ENCODE measurements at places on chromosomes 2 and 18.

- no peak for DNase-seq
Measured at GRCh38 chr2:107411267-107411666, 415.4 kb upstream of the RGPD4 start.

- DNase-seq = peak; percentile 15
Measured at GRCh38 chr18:69838620-69839411, 108.9 kb downstream of the CD226 start.

DNA sequence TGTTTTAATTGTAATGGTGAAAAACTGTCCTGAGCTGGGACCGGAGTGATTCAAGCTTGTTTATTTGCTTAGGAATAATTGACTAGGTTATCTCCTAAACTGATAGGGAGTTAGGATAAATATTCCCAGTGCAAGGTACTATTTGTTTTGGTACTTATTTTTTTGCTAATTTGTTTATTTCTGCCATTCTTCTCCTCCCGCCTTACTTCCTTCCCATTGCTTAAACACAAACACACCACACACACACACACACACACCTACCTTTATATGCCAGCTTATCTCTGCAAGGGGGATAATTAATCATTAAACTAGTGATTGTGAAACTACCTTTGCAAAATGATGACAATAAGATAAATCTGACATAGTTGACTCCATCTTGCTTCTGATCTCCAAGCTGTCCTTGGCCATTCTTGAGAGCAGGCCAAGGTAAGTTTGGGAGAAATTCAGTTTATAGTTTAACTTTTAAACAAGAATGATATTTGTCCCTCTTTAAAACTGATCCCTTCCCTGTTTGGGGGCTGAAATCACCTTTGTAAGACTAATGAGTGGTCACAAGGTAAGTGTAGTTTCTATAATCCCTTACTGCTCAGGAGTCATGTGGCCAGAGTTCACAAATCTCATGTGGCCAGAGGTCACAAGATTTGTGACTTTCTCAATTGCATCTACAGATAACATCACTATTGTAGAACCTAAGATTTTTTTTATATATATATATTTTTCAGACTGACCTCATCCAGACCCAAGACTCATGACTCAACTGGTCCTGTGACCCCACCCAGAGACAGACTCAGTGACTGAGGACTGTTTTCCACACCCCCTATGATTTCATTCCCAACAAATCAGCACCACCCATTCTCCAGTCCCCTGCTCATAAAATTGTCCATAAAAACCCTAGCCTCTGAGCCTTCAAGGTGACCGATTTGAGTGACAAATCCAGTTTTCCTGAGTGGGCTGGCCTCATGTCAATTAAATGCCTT, 83.1 kb upstream of the LRRTM4 start:
- DNase-seq = no peak

GRCh38 chr2:15107137-15107536, 454.0 kb downstream of the NBAS start:
- no peak for DNase-seq

- no peak for DNase-seq
Measured at GRCh38 chr18:56127322-56128099, 510.9 kb downstream of the TXNL1 start.

- DNase-seq = no peak
Measured at GRCh38 chr18:48607056-48607984, 68.5 kb downstream of the CTIF start.

DNA sequence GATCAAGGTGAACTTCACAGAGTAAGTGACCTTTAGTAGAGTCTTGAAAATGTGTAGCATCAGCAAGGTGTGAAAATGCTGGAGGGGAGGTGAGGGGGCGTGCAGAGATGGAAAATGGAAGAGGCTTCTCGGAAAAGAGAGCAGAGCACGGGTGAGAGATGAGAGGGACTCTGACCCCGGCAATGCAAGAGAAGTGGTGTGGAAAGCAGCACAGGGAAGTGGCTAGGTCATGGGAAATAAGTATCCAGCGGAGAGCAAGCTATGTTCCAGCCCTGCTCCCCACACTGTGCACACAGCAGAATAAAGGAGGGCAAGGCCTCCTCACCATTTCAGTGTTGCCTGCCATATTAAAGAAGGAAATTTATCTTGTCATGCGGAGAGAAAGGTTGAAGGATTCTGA, 241.7 kb upstream of the DOK6 start:
- DNase-seq = no peak

GRCh38 chr2:10935366-10935918, 23.7 kb downstream of the KCNF1 start:
- DNase-seq = no peak

DNA sequence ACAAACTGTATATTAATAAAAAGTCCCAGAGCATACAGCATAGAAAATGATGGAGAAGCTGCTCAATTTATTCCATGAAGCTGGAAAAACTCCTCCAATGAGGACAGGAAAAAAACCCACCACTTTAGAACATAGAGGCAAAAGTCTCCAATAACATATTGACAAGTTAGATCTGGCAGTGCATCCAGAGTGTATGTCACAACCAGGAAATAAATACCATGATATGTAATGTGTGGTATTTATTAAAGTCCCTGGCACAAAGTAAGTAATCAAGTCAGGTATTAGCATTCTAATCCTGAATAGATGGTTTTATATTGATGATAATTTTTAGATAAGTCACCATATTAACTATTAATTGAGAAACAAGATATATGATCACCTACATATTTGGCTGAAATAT, 427.3 kb upstream of the HS6ST1 start:
- no peak for DNase-seq

- no peak for DNase-seq
Measured at GRCh38 chr18:68219274-68219673, 495.6 kb downstream of the TMX3 start.

GRCh38 chr2:106020032-106020431, 174.1 kb downstream of the UXS1 start:
- no peak for DNase-seq

DNA sequence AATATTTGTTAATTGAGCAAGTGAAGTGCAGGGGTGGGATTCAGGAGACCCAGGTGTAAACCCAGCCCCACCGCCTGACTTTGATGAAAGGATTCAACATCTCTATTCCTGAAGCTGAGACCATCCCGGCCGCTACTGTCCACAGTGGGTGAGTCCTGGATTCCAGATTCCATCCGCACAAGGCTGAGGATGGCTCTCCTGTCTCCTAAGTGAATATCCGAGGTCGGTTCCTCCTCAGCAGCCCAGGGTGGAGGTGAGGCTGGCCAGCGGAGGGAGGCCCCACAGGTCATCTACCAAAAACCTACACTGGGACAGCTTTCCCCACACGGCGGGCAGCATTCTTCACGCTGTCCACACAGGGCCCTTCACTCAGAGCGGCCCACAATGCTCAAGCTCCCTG, 57.6 kb downstream of the ACKR3 start:
- no peak for DNase-seq

GRCh38 chr2:112004253-112004645, 50.8 kb upstream of the TMEM87B start:
- DNase-seq = no peak

DNA sequence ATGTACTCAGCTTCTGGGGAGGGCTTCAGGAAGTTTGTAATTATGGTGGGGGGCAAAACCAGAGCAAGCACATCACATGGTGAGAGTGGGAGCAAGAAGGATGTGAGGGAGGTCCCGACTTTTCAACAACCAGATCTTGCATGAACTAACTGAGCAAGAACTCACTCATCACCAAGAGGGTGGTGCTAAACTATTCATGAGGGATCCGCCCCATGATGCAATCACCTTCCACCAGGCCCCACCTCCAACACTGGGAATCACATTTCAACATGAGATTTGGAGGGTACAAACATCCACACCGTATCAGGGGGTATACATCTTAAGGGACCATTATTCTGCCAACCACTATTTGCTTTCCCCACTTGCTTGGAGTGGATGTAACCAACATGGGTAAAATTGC, 209.6 kb upstream of the HNRNPA3 start:
- no peak for DNase-seq

- no peak for DNase-seq
Measured at GRCh38 chr2:239114119-239114581, 266.3 kb downstream of the TWIST2 start.

DNA sequence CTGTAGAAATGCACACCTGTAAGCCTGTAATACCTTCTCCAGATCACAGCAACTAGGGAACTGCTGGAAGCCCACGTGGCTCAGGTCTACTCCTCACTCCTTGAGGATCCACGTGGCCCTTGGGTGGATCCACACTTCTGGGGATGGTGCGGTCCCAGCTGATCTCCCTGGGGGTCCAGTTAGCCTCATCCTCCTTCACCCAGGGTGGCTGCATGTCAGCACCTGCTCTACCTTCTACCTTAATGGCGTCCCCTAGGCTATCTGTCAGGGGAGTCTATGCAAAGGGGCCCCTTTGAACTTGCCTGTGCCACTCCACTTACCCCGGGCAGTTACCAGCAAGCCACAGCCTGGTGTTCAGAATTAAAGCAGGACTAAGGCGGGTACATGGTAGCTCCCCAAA, 284.7 kb downstream of the MYCN start:
- DNase-seq = no peak

- DNase-seq = peak; percentile 30
Measured at GRCh38 chr18:77765468-77765867, 515.8 kb downstream of the GALR1 start.

DNA sequence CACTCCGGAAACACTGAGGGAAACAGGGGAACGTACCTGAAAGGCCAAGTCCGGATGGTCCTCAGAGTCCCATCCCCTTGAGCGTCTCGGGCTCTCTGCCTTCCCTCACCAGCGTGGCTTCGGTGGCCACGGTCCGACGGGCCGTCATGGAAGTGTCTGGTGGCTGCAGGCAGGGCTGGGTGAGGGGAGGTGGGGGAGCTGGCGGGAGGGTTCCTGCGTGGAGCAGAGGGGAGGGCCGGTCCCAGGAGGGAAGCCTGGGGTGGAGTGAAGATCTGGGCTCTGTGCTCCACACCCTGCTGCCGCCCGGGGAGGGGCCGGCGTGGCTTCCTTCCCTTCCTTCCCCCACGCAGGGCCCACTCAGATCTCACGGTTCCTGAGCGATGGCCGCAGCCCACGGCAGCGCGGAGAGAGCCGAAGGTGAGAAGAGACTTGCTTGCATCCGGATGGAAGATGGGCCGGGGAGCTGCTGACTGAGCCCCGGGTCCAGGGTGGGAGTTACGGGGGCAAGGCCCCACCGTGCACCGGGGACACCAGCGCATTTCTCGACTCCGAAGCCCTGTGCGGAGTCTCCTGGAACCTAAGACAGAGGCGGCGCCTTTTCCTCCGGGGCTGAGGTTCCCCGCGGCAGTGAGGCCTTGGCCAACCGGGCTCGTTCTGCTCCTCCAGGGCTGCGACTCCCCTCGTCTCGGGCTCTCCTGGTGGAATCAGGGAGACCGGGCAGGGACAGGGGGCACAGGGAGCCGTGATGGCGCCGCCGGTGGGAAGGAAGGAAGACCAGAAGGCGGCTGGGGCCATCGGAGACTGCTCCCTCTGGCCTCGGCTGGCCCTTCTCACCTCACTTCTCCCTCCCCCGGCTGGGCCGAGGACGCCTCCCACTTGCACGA, 49.1 kb downstream of the KCNF1 start:
- DNase-seq = no peak

- no peak for DNase-seq
Measured at GRCh38 chr2:104923665-104924064, 69.8 kb downstream of the POU3F3 start.

DNA sequence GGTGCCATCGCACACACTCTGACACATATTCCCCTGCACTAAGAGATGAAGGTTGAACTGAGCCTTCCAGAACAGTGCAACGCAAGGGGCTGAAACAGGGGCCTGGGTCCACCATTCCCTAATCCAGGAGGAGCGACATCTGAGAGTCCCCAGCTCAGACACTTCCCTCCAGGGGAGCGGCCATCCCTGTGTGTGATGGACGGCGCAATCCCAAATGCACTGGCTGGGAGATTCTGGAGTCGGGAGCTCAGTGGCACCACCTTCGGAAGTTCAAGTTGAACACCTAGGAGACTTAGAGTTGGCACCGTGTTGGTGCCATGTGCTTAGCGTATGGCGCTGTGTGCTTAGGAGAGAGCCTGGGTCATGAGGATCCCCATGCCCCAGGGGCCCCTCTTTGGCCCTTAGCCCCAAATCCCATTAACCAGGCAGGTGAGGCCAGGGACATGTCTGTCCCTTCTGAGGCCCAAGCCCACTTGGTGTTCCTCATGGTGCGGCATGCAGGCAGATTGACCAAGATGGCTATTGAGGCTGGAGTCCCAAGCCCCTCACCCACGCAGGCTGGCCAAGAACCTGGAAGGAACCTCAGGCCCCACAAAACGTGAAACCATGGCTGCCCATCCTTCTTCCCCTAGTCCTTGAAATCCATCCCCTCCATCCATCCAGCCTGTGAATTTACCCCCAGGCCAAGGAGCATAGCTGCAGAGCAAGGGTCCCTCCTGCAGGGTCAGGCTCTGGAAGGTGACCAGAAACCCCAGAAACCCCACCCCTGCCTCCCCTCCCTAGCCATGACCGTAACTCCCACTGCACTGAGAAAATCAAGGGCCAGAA, 114.1 kb upstream of the OTOS start:
- no peak for DNase-seq

- DNase-seq = no peak
Measured at GRCh38 chr18:13338318-13338717, 119.8 kb downstream of the LDLRAD4 start.

DNA sequence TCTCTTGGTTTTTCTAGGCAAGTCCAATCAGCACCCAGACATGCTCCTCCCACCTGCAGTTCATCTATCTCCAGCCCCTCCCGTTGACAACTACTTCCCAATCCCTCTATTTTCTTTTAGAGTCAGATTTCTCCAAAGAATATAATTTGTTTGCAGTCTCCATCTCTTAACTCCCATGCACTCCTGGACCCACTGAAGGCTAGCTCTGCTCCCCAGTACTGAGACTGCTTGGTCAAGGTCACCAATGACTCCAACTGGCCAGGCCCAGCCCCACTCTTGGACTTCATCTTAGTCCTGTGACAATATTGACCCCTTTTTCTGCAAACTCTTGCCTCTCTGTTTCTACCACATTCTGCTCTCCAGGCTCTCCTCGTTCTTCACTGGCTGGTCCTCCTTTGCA, 62.0 kb downstream of the BCL2L11 start:
- DNase-seq = no peak

DNA sequence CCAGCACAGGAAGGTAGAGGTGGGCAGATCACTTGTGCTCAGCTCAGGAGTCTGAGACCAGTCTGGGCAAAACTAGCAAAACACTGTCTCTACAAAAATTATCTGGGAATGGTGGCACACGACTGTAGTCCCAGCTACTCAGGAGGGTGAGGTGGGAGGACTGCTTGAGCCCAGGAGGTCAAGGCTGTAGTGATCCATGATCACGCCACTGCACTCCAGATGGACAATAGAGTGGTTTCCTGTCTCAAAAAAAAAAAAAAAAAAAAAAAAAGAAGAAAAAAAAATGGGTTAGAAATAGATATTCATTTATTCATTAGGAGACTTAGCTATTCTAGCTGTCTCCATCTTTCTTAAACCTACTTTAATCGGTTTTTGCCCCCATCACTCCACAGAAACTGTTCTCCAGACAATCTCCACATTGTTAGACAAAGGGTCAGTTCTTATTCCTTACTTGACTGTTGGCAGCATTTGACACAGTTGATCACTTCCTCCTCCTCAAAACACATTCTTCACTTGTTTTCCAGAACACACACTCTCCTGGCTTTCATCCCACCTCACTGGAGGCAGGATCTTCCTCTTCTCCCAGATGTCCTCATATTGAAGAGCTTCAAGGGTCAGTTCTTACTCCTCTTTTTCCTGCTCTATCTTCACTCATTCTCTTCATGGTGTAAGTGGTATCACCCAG, 103.1 kb downstream of the DTNB start:
- DNase-seq = no peak
